Effector memory CD4-positive, alpha-beta T cell (primary cell): ENCODE measurements at places on chromosomes 16 and 17.

- no peak for DNase-seq
Measured at GRCh38 chr16:86240716-86241363, 269.5 kb upstream of the FOXF1 start.

DNA sequence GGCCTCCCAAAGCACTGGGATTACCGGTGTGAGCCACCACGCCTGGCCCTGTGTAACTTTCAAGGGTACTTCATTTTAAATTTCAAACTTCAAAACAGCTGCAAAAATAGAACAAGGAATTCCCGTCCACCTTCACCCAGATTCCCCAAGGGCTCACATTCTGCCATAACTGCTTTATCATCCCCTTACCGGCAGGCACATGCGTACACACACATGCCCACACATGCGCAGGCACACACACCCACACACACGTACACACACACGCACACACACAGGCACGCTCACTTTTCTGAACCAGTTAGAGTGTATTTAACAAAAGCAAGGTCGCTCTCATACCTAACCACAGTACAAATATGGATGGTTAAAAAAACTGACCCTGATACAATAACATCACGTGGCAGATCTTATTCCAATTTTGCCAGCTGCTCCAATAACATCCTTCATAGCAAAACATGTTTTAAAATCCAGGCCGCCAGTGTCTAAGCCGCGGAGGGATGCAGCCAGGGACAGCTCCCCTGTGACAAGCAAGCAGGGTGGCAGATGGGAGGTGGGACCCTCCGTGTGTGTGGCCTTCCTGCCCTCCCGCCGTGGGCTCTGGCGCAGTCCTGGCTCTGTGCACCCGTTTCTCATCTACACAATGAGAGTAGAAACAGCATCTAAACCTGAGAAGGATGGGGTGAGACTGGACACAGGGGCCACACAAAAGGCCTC is 23.1 kb downstream of the PDIA2 start:
- no peak for DNase-seq

GRCh38 chr17:43998552-43998951 is 5.9 kb upstream of the NAGS start:
- no peak for DNase-seq

DNA sequence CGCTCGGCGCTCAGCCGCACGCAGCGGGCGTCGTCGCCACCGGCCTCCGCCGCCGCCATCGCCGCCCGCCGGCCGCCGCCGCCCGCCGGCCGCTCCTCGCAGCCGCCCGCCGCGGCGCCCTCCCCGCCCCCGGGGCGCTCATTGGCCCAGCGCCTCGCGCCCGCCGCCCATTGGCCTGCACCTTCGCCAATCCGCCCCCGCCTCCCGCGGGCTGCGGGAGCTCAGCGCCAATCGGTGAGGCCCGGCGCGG is at the start of gene PGP:
Gene PGP, minus strand, starts transcription at position 122 of the 250 bp plus-strand sequence. Its CDS starts 63 bp downstream, at position 59.
- no peak for DNase-seq

GRCh38 chr17:8981443-8981842 is 15.9 kb upstream of the PIK3R5 start:
- DNase-seq = no peak

DNA sequence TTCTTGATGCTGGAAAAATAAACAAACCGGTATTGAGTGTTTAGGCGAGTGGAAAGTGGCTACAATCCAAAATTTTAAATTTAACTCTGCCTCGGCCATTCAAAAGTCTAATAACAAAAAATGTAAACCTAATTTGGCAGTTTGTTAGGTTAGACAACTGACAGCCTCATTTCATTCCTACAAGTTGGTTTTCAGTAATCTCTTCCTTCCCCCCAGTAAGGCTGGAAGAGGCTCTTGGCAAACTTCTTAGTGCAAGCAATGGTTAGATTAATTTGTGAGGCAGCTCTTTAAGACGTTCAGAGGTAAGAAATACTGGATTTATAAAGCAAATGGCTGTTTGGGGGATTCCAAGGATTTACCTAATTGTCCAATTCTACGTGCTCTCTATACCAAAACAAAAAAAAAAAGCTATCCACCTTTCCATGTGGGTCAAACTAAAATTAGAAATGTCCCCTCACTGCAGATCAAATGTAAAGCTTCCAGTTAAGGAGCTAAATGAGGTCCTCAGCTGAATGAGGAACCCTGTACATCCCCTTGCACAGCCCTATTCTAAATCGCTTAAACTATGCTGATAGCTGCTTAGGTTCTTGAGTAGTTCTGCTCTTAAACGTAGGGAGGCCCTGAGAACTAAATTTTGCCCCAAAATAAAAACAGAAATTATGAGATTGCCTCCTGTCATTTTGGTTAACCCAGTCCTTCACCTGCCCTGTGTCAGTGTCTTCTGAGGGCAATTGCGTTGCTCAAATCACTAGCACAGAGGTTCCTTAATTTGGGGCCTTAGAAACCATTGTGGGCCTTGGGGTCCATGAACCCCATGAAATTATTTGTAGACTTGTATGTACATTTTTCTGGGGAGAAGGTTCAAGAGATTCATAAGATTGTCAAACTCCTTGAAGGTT is 2.9 kb downstream of the HEXIM1 start:
- no peak for DNase-seq

- no peak for DNase-seq
Measured at GRCh38 chr17:51853857-51854256, 304.7 kb downstream of the CA10 start.

GRCh38 chr17:67025216-67025792 is 19.1 kb upstream of the CACNG1 start:
- DNase-seq = no peak

DNA sequence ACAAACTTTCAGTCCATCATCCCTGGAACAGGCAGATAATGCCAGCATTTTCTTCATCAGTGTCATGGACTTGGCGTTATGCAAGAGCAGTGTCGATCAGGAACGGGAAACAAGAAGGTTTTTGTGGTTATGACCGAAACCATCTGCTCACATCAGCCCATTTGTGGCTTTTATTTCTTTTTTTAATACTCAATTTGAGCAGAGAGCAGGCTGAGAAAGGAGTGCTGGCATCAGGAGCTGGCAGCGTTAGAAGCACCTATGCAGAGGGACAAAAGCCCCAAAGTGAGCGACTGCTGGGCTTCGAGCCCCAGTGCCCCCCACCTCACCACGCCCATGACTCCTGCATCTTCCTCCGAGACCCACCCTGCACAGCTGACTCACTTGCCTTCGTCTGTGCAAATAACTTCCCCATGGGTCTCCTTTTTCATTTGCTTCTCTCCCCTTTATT is 16.2 kb upstream of the CD300E start:
- DNase-seq = no peak

DNA sequence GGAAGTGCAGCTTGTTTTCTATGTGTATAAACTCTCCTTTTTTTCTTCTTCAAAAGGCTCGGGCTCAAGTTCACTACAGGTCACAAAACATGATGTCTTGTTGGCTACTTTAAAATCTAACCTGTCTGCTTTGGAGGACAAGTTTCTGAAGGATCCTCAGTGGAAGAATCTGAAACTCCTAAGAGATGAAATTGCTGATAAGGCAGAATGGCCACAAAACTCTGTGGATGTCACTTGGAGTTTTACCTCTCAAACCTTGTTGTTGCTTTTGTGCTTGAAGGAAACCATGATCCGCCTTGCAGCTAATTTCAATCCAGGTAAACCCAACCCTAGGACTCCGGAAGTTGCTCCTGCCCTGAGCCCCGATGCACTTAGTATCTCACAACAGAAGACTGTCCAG is 16.5 kb downstream of the TANGO6 start:
- no peak for DNase-seq

DNA sequence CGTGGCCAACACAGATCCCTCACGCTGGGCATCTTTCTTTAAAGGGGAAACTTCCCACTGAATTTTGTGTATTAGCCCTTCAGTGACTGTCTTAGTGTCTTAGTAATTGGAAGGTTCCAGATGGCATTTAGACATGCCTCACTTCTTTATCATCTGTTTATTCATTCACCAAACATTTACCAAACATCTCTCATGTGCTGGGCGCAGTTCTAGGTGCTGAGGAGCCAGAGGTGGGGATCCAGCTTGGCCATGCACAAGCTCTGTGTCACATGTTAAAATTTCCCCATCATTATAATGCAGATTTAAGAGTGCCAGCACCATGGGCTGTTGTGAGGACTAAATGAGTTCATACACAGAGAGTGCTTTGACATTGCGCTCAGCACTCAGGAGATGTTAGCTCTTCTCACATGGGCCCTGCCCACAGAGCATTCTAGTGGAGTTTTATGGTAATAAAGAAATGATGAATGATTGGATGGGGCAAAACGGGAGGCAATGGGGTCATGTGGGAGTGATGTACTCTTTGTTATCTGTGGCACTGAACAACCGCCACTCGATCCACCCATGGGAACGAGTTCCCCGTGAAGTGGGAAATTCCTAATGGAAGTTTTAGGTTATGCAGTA is 119.7 kb downstream of the SNX29 start:
- no peak for DNase-seq

- DNase-seq = no peak
Measured at GRCh38 chr17:82950525-82951102, 110.8 kb upstream of the ZNF750 start.

- no peak for DNase-seq
Measured at GRCh38 chr17:49471089-49471683, 23.9 kb upstream of the NGFR start.

DNA sequence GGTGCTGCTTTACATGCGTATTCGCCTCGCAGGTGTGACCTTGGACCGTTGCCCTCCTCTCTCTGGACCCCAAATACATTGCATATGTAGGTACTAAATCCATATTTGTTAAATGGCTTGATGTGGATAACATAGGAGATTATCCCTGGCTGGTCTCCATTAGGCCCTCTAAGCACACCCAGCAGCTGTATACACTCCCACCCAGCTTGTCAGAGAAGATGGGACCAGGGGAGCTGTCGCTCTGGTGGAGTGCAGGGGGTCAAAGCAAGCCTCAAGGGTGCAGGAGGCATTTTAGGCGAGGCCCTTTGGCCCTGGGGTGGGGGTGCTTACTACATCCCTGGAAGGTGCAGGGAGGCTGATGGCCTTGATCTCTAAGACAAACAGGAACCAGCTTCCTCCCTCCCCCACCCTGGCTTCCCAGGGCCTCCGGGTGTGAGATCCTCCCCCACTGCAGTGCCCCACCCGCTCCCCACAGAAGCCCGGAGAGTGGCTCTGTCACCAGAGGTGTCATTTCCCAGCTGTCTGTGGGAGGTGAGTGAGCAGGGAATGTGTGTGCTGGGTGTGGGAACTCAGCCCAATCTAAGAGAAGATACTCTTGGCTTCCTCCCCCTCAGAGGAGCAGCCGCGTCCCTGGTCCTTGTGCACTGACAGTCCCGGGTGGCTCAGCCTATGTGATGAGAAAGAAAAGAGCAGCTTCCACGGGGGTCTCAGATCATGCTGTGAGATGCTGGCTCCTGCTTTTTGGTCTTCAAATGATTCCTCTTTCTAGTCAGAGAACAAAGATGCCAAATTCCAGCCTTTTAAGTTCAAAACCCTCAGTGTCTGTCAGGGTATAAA is 1.4 kb upstream of the VAMP2 start:
- DNase-seq = peak; percentile 57
